ENCODE measurements at places on chromosomes 4 and X.

- no peak overlapping the region for H3K4me3 ChIP-seq
- no peak for DNase-seq
- no peaks in the 10 kb centered on the region for H3K27me3 ChIP-seq
- no peaks in the 10 kb centered on the region for H3K36me3 ChIP-seq
- H3K4me1 ChIP-seq: no peaks in the 10 kb centered on the region
These were observed 393.5 kb upstream of the PITX2 start for GRCh38 chr4:111016416-111016815.

DNA sequence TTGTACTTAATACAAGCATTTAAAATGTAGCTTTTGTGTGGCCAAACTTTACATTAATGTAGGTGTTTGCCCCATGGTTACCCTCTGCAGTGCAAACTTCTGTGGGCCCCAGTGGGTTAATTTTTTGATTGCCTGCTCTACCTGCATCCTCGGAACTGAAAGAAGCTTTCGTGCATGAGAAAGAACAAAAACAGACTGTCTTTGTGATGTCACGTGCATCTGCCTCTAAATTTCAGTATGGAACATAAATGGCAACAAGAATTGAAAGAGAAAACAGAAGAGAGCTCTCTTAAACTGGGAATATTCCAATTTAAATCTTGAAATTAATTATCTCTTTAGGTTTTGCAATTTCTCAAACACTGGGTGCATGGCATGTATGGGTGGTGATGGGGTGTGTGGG, 182.4 kb upstream of the LCORL start:
- no peaks in the 10 kb centered on the region for H3K36me3 ChIP-seq
- no peak overlapping the region for H3K27ac ChIP-seq
- no peak for DNase-seq
- H3K4me3 ChIP-seq: no peak overlapping the region
- H3K4me1 ChIP-seq: no peaks in the 10 kb centered on the region

- H3K4me1 ChIP-seq: no peaks in the 10 kb centered on the region
- no peak overlapping the region for H3K27ac ChIP-seq
- DNase-seq: no peak
- no peaks in the 10 kb centered on the region for H3K27me3 ChIP-seq
These were observed 1316.3 kb downstream of the STIM2 start for GRCh38 chr4:28176942-28177341.

GRCh38 chr4:135282676-135283075, 1081.1 kb upstream of the PABPC4L start:
- H3K4me1 ChIP-seq: no peaks in the 10 kb centered on the region
- no peak overlapping the region for H3K27ac ChIP-seq

DNA sequence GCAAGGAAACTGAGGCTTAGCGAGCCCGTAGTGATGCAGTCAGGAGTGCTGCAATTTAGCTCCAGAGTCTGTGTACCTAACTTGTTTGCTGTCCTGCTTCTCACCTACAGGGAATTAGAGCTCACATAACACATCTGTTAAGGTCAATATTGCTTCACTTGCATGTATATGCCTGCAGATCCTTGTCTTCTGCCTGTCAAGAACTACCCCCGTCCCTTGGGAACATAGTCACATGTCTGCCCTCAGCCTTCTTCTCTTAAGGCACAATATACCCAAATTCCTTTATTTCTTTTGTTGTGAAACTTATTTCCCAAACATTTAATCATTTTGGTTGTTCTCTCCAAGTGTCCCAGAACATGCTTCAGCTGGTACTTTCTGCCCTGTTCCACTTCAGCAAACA, 103.3 kb upstream of the LEF1 start:
- H3K4me1 ChIP-seq: peaks cover 8% of the 10 kb centered on the region
- no peak overlapping the region for H3K4me3 ChIP-seq
- no peak for DNase-seq

DNA sequence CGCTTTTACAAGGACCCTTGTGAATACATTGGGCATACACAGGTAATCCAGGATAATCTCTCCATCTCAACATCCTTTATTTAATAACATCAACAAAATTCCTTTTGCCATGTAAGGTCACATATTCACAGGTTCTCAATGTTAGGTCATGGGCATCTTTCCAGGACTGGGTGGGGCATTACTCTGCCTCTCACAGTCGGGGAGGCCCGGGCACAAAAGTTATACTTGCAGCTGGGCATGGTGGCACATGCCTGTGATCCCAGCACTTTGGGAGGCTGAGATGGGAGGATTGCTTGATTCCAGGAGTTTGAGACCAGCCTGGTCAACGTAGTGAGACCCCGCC, 93.7 kb upstream of the AP1S2 start:
- no peak for DNase-seq
- no peak overlapping the region for H3K27ac ChIP-seq
- no peaks in the 10 kb centered on the region for H3K27me3 ChIP-seq
- H3K4me1 ChIP-seq: no peaks in the 10 kb centered on the region
- H3K36me3 ChIP-seq: no peaks in the 10 kb centered on the region

DNA sequence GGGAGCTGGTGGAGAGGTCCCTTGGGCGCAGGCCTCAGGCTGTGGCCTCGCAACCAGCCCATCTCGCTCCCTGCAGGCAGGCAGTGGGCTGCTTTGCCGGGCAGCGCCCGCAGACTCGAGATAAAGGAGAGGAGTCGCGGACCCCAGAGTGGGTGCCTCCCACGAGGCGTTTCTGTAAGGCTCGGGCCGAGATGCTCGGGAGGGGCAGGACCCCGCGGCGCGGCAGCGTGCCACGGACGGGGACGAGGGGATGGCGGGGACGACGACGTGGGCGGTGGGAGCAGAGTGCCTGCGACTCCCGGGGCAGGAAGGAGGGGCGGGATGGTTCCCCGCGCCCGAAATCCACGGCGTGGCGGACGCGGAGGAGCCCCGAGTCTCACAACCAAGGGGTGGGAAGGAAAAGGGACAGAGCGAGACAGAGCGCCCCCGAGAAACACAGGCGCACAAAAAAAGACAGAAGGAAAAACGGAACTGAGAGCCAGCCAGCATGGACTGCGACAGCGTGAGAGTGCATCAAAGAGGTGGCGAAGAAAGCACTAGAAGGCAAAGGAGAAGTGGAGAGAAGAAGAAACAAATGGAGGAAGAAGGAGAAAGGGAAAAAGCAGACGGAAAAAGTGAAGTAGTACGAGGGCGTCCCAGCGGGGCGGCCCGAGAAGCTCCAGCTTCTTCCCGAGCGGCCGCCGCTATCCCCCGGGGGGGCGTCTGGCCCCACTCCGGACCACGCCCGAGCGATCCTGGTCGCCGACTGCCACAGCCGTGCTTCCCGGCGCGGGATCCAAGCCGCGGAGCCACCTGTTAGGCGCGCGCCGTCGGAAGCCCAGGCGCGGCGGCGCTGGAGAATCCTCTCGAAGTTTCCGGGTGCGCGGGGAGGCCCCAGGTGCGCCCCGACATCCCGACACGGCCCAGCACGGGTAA, 1.5 kb downstream of the BEND4 start:
- DNase-seq: peak; percentile 29
- H3K4me1 ChIP-seq: peaks cover 17% of the 10 kb centered on the region
- H3K27me3 ChIP-seq: peaks cover 48% of the 10 kb centered on the region
- peak overlapping the region; percentile 74 for H3K27ac ChIP-seq
- H3K4me3 ChIP-seq: peak overlapping the region; percentile 74
- no peaks in the 10 kb centered on the region for H3K36me3 ChIP-seq

GRCh38 chr4:38323141-38323641, 340.8 kb upstream of the KLF3 start:
- no peaks in the 10 kb centered on the region for H3K36me3 ChIP-seq
- no peak overlapping the region for H3K4me3 ChIP-seq
- H3K4me1 ChIP-seq: peaks cover 30% of the 10 kb centered on the region
- H3K27me3 ChIP-seq: no peaks in the 10 kb centered on the region

GRCh38 chr4:153622778-153623240, 61.3 kb upstream of the TLR2 start:
- peaks cover 8% of the 10 kb centered on the region for H3K4me1 ChIP-seq
- no peak for DNase-seq
- no peak overlapping the region for H3K4me3 ChIP-seq
- H3K27me3 ChIP-seq: no peaks in the 10 kb centered on the region
- peaks cover 67% of the 10 kb centered on the region for H3K36me3 ChIP-seq

GRCh38 chr4:22391551-22391950, 124.3 kb downstream of the ADGRA3 start:
- no peaks in the 10 kb centered on the region for H3K36me3 ChIP-seq
- H3K4me1 ChIP-seq: no peaks in the 10 kb centered on the region
- DNase-seq: no peak

GRCh38 chrX:20159797-20160385, 18.3 kb upstream of the EIF1AX start:
- DNase-seq: no peak
- H3K4me3 ChIP-seq: no peak overlapping the region
- peaks cover 47% of the 10 kb centered on the region for H3K36me3 ChIP-seq
- no peak overlapping the region for H3K27ac ChIP-seq

GRCh38 chrX:12971282-12972003, 3.5 kb upstream of the TMSB4X start:
- peak; percentile 63 for DNase-seq
- peaks cover 40% of the 10 kb centered on the region for H3K4me1 ChIP-seq
- peak overlapping the region; percentile 97 for H3K27ac ChIP-seq
- peak overlapping the region; percentile 95 for H3K4me3 ChIP-seq

GRCh38 chr4:124201636-124202035, 510.9 kb downstream of the ANKRD50 start:
- no peaks in the 10 kb centered on the region for H3K4me1 ChIP-seq
- no peaks in the 10 kb centered on the region for H3K36me3 ChIP-seq
- no peak for DNase-seq
- H3K4me3 ChIP-seq: no peak overlapping the region

DNA sequence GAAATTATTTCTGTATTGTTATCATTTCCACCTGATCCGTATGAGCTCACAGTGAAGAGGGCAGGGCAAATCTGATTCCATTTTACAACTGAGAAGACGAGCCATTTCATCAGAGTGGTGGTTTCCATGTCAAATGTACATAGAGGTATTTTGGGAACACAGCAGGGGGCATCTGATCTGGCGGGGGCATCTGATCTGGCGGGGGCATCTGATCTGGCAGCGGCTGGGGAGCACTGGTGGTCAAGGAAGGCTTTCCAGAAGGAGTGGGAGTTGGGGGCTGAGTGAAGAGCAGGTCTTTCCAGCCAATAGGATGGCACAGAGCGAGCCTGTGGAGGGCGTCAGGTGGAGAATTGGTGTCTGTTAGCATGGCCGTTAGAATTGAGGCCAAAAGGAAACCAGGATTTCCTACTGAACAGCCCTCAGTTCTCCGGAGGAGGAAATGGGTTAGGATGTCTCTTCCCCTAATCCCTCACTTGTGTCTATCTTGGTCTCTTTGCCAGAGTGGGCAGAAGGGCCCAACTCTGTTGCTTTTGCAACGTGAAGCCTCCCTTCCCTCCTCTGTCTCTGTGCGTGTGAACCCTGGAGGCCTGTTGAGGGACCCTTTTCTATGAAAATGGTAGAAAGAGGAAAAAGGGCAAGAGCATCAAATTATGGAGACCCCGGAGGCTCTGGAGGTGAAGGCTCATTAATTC, 41.3 kb downstream of the RHOH start:
- no peaks in the 10 kb centered on the region for H3K27me3 ChIP-seq
- H3K4me3 ChIP-seq: peak overlapping the region; percentile 71
- H3K4me1 ChIP-seq: peaks cover 88% of the 10 kb centered on the region
- peaks cover 91% of the 10 kb centered on the region for H3K36me3 ChIP-seq
